Stimulated activated CD4-positive, alpha-beta T cell treated with anti-CD3 and anti-CD28 coated beads, Interleukin-1b, Interleukin-23, amount 100 ng/mL, for 1 hour (primary cell): ENCODE measurements at places on chromosomes 12 and 14.

DNA sequence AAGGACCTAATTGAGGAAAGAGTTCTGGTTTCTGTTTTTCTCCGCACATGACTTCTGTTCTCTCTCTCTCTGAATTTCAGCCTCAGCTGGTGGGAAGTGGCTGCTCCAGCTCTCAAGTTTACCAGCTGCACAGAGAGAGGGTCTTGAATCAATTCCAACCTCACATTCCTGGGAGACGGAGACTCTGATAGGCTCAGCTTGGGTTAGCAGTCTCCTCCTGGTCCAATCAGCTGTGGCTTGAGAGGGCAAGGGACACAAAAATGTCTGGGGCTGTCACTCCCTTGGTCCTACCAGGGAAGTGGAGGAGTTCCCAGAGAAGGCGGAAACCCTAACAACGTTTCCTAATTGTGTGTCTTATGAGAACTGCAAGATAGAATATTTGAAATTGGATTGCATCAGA is 7.0 kb downstream of the CCDC63 start:
- DNase-seq = no peak

- no peak for DNase-seq
These were observed 6.7 kb downstream of the PAPOLA start for GRCh38 chr14:96508900-96509299.

DNA sequence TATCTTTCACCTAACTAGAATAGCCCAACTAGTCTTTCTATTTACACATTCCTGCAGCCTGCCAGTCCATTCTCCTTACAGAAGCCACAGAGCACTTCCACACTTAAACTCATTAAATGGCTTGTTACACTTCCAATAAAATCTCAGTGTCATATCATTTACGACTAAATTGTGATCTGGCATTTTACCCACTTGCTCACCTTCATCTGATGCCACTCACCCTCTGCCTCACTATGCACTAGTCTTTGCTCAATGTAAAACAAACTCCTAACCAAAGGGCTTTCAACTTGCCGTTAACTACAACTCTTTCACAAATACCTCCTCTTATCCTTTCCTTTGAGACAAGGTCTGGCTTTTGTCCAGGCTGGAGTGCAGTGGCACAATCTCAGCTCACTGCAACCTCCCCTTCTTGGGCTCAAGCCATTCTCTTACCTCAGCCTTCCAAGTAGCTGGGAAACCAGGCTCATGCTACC is 24.1 kb downstream of the YAF2 start:
- no peak for DNase-seq

GRCh38 chr14:50875359-50876070 is 3.7 kb downstream of the ABHD12B start:
- no peak for DNase-seq

DNA sequence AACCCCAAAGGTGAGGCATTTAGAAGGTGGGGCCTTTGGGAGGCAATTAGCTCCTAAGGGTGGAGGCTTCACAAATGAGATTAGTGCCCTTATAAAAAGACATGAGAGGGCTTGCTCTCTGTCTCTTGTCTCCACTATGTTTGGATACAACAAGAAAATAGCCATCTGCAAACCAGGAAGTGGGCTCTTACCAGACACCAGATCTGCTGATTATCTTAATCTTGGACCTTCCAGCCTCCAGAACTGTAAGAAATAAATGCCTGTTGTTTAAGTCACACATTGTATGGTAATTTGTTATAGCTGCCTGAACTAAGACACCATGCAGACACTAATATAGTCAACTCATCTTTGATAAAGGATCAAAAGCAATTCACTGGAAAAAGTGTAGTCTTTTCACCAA is 34.4 kb downstream of the TMEM116 start:
- no peak for DNase-seq

DNA sequence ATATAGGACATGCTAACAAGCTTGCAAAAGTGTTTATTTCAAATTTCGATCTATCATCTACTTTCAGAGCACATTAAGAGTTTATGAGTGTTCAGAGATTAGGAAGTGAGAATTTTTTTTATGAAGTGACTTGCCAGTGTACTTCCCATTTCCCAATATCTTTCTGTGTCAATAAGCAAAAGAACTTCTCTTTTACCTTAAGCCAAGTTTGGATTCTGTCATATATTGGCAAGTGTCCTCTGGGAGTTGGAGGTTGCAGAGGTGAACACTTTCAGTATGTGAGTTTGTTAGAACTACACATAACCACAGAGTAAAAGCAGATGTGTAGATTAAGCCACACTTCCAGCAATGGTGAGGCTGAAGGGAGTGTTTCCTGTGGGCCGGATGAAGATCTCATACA is 16.6 kb upstream of the KLRF1 start:
- no peak for DNase-seq

GRCh38 chr12:76450690-76451089 is 102.5 kb upstream of the BBS10 start:
- DNase-seq = no peak

DNA sequence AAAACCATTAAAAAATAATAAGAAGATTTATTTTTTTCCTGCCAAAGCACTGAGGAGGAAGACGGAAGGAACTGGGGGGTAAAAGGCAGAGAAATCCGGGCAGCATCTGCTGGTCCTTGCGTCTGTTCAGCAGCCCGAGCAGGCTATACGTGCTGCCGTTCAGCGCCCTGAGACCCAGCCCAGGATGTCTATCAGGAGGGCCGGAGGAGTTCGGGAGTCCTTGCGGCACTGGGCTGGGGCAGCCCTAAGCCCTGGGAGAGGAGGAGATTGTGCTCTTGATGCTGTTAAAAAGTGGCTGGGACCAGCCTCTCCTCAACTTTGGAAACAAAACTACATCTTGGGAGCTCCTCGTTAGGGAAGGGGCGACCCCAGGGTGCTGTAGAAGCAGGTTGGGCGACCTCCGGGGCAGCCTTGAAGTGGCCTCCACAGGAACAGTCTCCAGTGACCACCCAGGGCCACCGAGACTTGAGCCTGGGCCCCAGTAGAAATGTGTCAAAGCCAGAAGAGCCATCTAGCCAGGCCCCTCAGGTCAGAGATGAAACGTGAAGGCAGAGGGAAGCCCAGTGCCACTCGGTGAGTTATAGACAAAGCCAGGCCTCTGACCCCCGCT is 14.3 kb downstream of the PGF start:
- no peak for DNase-seq

DNA sequence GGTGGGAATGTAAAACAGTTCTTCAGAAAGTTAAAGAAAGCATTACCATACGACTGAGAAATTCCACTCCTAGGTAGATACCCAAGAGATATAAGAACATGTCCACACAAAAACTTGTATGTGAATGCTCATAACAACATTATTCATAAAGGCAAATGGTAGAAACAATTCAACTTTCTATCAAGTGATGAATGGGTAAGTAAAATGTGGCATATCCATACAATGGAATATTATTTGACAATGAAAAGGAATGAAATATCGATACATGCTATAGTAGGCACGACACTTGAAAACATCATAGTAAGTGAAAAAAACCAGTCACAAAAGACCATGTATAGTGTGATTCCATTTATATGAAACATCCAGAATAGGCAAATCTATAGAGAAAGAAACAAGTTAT is 71.3 kb downstream of the GALNT8 start:
- no peak for DNase-seq

- DNase-seq = no peak
These were observed 6.2 kb downstream of the NCOR2 start for GRCh38 chr12:124561231-124561630.

GRCh38 chr12:91940826-91941570 is 204.6 kb downstream of the BTG1 start:
- DNase-seq = no peak

- DNase-seq = no peak
These were observed 74.4 kb downstream of the MGST1 start for GRCh38 chr12:16421806-16422205.

GRCh38 chr12:94795520-94795919 is 145.2 kb upstream of the TMCC3 start:
- no peak for DNase-seq

- no peak for DNase-seq
These were observed 13.8 kb upstream of the POC1B start for GRCh38 chr12:89539426-89540223.

DNA sequence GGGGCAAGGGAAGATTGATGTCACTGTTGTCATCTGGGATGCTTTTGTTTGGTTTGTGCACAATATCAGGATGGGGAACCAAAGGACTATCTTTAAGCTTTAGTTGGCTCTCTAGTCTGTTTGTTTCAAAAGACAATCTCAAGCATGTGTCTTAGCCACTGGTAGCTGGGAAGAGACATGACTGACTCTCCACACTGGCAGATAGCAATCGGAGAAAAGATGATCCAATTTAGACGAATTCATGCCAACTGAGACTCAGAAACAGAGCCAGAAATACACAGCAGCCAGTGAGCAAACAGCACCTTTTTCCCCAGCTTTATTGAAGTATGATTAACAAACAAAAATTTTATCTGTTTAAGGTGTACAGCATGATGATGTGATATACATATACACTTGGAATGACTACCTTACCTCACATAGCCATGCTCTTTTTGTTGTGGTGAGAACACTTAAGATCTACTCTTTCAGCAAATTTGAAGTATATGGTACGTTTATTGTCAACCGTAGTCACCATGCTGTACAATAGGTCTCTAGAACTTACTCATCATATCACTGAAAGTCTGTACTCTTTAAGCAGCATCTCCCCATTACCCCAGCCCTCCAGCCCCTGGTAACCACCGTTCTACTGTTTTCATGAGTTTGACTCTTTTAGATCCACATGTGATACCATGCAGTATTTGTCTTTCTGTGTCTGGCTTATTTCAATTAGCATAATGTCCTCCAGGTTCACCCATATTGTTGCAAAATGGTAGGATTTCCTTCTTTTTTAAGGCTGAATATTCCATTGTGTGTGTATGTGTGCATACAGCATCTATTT is 50.6 kb downstream of the DUSP16 start:
- DNase-seq = no peak

DNA sequence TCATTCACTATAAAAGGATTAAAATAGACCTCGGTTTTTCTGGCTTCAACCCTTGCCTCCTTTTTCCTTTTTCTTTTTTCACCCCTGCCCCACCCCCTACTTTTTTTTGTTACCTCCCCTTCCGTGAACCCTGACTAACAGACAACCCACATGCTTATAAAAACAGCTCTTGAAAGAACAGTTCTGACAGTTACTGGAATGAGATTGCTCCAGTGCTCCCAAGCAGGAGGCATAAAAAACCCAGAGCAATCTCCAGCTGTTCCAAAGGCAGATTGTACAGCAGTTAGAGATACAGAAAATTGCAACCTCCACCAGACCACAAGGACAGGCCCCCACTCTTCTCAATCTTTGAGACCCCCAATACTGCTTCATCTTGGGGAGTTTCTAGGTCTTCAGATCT is 29.9 kb upstream of the TMEM260 start:
- no peak for DNase-seq

DNA sequence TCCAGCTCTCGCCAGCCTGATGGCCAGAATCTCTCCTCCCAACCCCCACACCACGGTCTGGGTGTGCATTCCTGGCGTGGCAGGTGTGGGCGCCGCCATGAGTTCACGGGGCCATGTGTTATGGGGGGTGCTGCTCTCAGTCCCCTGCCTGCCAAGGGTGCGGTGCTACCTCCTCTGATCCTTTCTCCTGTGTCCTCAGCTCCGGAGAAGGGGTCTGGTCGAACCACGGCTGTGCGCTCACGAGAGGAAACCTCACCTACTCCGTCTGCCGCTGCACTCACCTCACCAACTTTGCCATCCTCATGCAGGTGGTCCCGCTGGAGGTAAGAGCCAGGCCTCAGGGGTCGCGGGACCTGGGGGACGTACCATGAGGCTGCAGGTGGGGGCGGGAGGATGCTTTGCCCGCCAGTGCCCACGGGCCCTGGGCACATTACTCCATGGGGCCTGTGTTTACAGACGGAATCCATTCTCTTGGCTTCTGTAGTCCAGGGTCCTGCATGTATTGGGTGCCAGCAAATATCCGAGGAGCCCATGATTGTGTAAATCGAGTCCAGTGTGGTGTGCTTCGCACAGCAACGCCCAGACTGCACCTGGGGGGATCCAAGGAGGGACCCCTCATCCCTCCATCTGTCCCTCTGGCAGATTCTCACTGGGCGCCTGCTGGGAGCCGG is 130.8 kb downstream of the ADGRD1 start:
- DNase-seq = no peak

DNA sequence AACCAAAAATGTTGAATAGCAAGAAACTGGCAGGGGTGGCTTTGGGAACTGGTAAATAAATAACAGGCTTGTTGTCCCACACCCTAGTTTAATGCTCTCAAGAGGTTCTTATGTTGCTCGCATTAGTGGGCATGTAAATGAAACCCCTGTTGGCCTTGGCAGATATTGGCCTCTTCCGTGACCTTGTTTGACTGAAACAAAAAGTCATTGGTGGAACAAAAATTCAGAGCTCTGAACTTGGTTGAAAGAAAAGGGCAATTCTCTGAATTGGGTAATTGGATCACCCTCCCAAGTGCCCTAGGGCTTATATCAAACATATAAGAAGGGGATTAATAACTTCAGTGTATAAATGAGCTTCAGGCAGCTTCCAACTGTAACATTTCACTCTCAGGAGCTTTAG is 426.2 kb downstream of the ZFP36L1 start:
- DNase-seq = no peak

DNA sequence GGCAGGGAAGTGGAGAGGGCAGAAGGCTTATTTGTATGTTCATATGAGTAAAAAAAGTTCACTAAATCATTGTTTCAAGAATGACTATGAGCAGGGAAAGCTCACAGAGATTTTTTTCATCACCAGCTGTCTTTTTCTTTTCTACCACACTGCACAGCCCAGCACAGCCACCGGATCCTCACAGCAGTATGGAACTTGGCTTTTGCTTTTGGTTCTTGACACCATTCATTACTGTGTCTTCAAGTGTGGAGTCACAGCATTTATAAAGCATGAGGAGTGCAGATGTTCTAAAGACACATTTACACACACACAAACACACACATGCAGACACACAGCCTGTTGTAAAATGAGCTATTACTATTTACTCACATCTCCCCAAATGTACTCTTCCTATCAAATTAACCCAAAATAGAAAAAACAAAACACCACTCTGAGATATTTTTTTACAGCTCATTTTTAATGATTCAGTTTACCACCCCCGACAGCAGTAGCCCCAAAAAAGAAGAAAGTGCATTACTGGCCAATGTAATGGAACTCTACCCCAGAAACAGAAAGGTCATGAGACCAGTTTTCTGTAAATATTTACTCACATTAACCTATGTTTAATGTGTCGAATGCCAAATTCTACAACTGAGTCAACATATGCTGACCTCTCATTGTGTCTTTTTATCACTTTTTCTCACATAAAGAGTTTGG is 60.5 kb downstream of the BTG1 start:
- DNase-seq = no peak
